ENCODE measurements at places on chromosomes 3 and 15.
A peak's percentile ranks its signal among the peaks of the same experiment; 100 is the strongest.

DNA sequence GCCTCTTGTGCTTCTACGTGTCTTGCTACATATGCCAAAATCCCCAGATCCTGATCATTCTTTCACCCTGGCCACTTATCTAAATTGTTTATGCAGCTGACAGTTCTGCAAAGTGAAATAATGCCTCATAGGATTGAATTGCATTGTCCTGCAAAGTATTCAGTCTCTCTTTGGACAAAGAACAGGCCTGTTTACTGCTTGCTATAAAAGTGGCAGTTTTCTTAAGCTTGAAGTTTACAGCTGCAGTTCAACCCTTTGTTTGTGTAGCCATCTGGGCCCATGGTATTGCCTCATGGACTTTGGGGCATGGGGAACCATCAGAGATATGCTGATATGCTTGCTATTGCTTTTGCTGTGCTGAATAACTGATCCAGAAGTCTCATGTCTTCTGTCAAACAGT, 523.2 kb downstream of the OTOL1 start:
- no peak for DNase-seq

DNA sequence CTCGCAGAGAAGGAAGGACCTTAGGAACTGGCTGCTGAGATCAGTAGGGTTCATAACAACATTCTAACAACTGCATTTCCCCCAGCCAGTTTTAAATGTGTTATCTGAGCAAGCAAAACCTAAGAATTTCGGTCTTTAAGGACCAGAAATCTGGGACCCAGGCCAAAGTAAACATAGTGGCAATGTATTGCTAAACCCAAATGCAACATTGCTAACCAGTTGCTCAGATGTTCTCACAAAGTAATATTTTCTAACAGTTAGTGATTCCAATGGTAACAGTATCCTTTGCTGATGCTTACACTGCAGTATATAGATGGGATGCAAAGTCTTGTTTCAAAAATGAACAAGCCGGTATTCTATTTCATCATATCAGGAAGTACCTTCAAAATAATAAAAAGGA, 254.3 kb downstream of the RYR3 start:
- no peak for DNase-seq

DNA sequence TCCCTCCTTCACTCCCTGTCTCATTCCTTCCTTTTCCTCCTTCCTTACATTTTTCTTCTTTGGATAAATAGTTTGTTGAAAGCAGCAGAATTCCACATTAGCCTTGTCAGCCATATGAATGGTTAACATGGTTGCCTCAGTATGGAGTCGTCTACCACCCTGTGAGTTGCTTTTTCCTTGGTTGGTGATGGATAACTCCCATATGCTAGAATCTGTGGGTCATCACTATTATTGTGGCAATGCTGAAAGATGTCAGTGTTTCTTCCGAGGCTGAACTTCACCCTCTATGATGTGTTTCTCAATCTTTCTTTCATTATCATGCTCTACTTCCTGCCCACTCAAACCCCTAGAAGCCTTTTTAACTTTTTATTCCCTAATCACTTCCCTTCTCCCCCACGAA, 481.8 kb upstream of the KCNMB2 start:
- DNase-seq = no peak

DNA sequence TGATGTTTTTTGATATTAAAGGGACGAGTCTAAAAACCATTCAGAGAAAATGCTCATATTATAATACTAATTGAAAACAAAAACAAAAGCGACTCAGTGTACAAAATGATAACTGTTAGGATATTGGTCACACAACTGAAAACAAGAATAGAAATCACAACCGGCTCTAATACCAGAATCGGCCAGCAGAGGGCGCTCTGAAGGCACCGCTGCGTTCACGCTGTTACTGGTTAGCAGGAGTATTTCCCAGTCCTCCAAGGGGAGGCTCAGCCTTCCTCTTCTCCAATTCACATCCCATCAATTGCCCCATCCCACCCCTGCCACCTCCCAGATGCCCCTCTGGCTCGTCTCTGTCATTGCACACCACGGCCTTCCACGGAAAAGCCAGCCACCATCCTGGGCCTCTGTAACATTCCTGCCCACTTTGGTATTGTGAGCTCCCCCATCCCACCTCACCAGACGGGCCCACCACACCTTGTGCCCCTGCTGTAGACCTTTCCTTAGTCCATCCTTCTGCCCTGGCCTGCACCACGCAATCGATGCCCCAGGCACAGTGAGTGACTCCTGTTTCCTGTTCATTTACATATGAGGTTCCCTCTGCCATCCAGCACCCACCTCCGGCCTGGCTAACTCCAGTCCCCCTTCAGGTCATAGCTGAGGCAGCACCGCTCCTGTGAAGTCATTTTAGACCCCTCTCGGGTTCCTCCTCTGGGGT, 8.5 kb downstream of the FAM107A start:
- DNase-seq = no peak

- DNase-seq = no peak
Observed at GRCh38 chr15:97680606-97681220, 279.8 kb upstream of the ARRDC4 start.

- DNase-seq = no peak
Observed at GRCh38 chr3:13347390-13347950, 72.7 kb downstream of the NUP210 start.

- DNase-seq = no peak
Observed at GRCh38 chr3:155491696-155492095, 198.2 kb upstream of the STRIT1 start.

- DNase-seq = no peak
Observed at GRCh38 chr3:10950476-10951294, 41.9 kb upstream of the SLC6A1 start.

- no peak for DNase-seq
Observed at GRCh38 chr15:42728560-42728959, 8.4 kb downstream of the CDAN1 start.

DNA sequence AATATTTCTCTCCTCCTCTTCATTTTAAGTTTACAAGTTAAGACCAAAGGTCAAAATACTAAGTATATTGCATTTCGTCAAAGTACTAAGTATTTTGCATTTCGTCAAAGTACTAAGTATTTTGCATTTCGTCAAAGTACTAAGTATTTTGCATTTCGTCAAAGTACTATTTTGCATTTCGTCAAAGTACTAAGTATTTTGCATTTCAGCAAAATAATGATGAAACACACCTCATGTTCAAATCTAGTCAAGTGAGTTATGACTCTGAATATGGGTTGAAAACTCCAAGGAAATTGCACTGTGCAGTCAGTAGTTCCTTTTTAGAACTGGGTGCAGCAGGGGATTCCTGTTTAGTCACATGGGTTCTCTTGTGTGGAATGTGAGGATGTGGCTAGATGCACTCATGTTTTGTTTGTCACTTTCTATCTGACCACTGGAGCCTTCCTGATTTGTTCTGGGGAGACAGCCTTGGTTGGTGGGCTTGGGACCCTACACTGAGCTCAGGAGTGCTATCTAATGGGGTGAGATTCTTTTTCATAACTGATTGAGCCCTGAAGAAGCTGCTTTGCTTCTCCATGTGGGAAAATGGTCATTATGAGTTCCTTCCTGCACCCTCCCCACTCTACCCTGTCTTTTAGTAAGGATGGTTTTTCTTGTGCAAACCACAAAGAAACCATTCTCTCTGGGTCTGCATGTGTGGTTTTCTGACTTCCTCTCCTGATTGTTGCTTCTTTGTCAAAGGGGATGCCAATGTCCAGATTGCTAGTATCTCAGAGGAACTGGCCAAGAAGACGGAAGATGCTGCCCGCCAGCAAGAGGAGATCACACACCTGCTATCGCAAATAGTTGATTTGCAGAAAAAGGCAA, 73.4 kb downstream of the CCK start:
- no peak for DNase-seq

DNA sequence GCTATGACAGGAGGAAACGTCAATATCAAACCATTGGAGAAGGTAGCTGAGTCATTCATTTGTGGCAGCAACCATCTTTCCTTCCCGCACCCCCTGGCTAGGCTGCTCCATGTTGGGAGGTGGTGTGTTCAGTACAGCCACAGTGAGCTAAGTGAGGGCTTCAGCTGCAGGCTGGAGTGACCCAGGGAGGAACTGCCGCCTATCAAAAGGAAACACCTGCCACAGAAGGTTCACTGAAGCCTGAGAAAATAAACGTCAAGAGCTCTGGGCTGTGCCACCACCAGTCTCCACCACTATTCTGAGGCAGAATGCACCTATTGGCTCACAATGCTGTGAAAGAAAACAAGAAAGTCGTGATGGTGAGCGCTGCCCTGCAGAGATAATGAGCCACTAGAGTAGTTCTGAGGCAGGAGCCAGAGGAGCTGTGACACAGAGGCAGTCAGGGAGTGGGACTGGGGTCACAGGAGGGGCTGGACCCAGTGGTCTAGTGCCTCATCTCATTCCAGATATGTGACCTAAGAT, 34.8 kb upstream of the CD47 start:
- no peak for DNase-seq

GRCh38 chr3:51942603-51943450, 664 bp downstream of the PARP3 start:
- no peak for DNase-seq

DNA sequence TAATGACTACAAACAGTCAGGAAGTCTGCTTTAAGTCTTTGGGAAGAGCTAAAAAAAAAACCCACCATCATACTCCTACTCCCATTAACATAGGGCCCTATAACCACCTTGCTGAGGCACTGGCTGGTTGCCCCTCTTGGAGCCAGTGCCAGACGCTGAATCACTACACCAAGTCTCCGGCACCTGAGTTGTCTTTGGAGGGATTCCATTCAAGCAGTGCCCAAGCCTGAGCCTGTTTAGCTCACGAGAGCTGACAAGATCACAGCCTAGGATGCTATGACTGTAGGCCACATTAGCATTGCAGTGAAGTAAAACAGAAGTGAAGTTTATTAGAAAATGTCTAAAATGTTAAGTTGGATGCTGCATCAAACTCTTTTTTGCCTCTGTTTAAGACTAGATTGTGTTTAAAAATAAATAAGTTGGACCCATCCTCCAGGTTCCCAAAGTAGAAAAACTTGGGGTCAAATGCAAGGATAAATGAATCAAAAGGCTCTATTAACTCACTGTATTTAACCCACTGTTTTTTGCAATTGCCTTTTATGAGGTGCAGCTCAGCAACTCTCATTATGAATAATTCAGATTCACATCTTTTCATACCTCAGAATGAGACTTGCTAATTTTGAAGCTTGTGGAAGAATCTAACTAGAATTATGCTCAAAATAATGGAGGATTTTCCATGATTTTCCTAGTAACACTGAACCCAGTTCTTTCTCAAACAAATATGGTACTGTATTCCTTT, 461.9 kb downstream of the FOXP1 start:
- no peak for DNase-seq

DNA sequence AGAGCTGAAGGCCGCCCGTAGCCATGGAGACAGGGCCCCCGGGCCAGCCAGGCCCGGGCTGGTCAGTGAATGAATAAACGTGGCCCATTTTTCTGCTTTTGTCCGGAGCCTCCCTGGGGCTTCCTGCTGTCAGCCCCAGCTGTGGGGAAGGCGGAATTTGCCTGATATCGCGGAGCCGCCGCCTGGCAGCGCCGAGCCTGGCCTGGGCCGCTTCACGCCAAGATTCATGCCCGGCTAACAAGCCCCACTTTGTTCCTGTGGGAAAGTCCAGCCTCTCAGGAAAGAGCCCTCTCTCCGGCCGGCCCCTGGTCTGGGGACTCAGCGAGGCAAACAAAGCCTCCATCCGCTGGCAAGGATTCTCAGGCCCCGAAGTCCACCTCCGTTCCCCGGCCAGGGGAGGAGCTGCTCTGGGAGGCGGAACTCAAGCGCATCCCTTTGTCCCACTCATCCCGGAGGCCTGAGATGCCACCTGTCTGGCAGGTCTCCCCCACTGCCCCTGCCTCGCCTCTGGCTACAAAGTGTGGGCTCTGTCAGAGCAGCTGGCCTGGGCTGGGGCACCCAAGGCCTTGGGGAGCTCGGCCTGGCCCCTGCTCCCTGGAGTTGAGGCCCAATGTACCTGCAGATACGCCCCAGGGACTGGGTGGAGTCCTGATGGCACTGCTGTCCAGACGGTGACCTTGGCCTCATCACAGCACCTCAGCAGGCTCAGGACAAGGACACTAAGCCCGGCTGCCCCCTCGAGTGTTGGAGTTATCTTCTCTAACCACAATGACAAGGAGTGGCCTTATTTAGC, 51.6 kb upstream of the SLC6A11 start:
- no peak for DNase-seq

DNA sequence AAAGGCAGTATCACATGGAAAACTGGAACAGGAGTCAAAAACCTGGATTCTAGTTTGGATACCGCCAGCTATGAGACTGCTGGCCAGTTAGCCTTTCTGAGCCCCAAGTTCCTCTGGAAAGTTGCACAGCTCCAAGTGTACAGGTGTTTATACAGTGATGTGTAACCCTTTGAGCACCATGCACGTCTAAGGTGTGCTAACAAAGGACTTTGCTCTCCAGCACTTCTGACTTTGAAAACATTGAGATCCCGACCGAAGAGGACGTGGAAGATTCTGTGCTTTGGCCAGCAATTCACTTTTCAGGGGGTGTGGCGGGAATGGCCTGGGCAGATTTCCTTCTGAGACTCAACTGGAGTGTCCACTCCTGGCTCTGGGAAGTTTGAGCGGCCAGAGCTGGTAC, 45.8 kb upstream of the UMPS start:
- no peak for DNase-seq

- no peak for DNase-seq
Observed at GRCh38 chr15:50753463-50753862, 12.0 kb downstream of the SPPL2A start.

DNA sequence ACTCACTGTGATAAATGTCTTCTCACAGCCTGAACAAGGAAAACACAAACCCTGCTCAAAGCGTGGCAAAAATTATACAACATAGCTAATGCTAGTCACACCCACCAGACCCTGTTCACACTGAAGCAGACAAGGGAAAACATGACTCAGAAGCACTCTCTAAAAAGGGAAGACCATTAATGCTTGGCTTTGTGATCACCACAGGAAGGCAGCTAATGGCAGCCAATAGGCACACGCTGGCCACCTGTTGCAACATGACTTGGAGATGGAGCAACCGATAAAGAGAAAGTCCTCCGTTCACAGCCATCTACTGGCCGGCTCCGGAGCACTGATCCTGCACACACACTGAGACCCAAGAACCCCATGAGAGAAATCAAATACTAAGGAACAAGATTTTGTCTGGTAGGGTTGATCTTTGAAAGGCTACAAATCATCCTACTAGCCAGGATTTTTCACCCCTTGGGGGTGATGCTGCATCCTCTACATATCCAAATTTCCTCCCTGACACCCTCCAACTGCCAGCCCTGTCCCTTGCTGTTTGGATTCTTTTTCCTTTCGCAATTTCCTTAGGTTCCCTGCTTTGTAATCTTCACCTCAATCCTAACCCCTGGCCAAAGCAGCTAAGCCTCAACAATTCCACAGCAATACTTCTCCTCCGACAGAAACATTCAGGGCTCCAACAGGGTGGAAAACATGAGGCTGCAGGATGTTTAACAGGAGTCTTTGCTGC, 3.2 kb downstream of the ZXDC start:
- peak; percentile 68 for DNase-seq

Data from BJ (cell line).